ENCODE measurements at places on chromosomes 1 and 21.

DNA sequence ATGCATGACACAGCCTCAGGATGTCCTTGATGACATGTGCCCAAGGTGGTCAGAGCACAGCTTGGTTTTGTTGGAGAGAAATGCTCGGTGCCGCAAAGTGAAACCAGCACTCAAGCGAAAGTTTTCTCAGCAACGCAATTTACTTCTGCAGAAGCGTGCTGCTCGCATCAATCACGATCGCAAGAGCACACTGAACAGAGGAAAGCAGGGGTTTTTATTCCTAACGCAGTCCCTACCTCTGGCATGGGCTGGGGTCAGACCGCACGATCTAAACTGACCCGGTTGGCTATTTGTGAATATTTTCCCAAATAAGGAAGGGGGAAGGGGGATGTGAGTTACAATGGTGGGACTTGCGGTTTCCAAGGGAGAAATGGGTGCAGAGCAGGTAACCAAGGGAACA lies 809 bp upstream of the ZNF669 start:
- no peak for DNase-seq

GRCh38 chr1:10187026-10187334 lies 23.4 kb upstream of the KIF1B start:
- no peak for DNase-seq

GRCh38 chr1:232274236-232274855 lies 355.6 kb downstream of the SIPA1L2 start:
- DNase-seq, result no peak

DNA sequence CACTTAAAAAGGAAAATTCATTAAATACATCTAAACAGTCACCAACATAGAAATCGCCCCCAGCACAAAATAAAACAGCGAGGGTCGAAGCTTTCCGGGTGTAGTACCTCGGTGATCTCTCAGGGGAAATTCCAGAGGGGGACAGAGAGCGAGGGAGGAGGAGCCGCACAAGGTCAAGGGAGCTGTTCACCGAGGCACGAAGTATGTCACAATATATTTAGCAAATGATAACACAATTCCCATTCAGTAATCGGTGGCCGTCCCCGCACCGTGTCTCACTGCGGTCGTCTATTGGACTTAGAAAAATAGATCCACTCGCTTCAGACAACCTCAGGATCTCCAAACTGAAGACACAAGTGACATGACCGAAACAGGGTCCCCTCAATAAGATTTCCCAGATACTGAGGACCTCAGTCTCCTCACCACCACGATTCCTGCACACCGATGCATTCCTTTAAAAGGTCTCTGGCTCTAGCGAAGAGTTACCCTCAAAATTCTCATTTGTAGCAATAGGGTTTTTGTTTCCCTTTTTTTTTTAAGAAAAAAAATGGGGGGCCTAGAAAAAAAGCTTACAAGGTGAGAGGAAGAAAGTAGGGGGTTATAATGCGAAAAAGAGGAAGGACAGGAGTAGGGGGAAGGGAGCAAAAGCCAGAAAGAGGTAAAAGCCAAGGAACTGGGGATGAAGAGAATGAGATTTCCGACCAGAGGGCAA lies 1.1 kb downstream of the LPGAT1 start:
- DNase-seq, result no peak

GRCh38 chr1:218468711-218469110 lies 123.6 kb downstream of the TGFB2 start:
- no peak for DNase-seq

DNA sequence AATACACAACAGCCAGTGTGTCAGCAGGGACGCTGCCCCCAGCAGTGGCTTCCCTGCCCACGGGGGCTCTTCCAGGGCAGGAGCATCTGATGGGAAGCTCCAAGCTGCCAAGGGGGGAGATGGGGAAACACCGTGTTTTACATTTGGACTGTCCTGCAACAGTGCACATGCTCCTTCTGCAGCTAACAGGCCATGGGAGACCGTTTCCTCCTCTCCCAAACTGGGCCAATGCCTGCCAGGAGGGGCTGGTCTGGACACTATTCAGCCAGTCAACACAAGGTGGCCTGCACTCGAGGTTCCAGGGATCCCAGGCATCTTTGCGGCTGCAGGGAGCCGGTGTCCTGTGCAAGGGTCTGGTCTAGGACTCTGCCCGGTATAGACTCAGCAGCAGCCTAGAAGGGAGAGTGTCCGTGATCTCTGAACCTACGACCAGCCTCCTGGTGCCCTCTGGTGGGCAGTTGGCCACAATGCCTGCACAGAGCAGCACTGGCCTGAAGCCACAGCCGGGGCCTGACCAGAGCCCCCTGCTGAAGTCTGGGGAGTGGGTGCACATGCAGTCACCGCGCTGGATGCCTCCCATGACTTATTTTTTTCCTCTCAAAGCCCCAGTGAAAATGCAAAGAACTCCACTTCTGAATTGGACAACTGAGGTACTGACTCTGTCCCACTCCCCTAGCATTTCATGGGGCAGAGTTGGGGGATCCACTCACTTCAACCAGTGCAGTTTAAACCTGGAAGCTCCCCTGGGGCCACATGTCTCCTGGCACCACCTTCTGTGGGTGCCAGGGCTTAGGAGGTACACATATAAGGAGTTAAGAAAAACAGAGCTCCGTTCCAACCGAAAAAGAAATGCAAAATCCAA lies 33.3 kb downstream of the RCC2 start:
- peak; percentile 7 for DNase-seq

DNA sequence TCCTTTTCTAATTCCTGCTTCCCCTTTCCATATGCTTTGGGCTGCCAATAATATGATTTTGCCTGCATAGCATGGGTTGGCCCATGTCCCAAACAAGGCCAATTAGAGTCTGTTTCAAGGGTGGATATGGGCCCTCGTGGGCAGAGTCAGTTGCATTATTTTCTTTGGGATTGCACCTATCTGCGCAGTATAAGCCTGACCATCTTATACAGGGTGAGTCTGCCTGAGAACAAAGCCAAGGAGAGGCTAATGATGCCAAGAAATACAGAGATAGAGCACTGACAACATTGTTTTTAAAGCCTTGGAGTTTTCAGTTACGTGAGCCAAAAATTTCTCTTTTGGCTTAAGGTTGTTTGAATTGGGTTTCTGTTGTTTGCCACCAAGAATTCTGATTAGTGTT lies 18.6 kb downstream of the OVAAL start:
- DNase-seq, result no peak

DNA sequence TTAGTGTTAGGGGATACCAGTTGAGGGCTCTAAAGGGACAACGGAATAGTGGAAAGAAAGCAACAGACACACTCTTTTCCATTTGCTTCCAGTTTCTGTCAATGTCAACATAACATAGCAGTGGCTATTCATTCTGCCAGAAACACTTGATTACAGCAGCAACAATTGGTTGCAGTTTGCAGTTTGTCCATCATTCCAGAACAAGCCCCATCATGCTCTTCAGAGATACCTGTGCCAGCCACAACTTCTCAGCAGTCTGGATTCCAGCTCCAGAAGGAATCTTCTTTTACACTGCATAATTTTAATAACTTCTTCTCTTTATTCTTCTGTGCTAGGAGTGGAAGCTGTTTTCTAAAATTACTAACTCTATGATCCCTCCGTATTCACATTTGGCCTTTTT lies 1521.4 kb downstream of the PLA2G4A start:
- no peak for DNase-seq

- DNase-seq, result peak; percentile 28
These were observed 9.8 kb downstream of the THAP3 start for GRCh38 chr1:6634371-6635052.

DNA sequence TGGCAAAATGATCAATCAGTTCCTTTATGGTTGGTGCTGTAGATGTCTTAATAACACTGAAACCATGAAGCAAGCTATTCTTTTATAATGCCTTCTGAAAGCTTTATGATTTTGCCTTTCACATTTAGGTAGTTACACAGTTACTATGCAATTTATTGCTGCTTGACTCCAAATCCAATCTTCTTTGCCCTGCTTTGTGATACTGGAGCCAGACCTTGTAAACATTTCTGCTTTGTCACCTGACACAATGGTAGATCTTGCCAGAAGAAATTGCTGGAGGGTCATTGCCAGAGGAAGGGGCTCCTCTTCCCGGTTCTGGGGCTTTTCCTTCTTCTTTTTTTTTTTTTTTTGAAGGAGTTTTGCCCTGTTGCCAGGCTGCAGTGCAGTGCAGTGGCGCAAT lies 40.5 kb upstream of the KLF17 start:
- DNase-seq, result no peak

DNA sequence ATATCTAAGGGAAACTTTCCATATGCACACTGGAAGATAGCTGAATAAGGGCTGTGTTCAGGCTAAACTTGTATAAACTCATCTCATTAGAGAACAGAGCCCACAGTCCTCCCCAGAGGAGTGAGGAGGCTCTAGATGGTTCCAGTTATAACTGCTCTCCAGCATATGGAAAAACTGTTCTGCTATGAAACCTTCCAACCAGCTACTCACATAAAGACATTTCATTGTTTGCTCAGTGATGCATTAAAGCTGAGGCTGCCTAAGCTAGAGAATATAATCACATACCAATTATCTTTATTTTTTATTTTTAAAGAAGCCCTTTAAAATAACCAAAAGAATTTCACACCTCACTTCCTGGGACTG lies 13.3 kb downstream of the AHCYL1 start:
- no peak for DNase-seq

GRCh38 chr1:221044538-221044937 lies 165.3 kb downstream of the HLX start:
- DNase-seq, result no peak

GRCh38 chr1:95578462-95578861 lies 344.5 kb downstream of the RWDD3 start:
- DNase-seq, result no peak

- DNase-seq, result no peak
These were observed 243 bp downstream of the C1orf21 start for GRCh38 chr1:184387069-184387475.

GRCh38 chr1:156927215-156928042 lies 7.0 kb downstream of the LRRC71 start:
- DNase-seq, result peak; percentile 50

- DNase-seq, result no peak
These were observed 25.3 kb downstream of the KCND3 start for GRCh38 chr1:111963985-111964738.
